Breast epithelium (tissue), 4 donors: ENCODE measurements at places on chromosomes 6 and 20. TPM values are rescaled to one million over a fixed set of nuclear protein-coding genes. Genes with fewer than 3 reads are reported as not detected.

C6orf15 gene
- total RNA-seq, result not detected

MAP7 gene
- total RNA-seq, result 14.2 TPM

PHACTR1 gene
- 4.6 TPM for total RNA-seq

IRF4 gene
- 9.1 TPM for total RNA-seq

GSTA3 gene
- total RNA-seq, result not detected

DZANK1 gene
- 14.8 TPM for total RNA-seq

GPR6 gene
- total RNA-seq, result not detected

PAX1 gene
- not detected for total RNA-seq

MUC22 gene
- not detected for total RNA-seq

ANKS1A gene
- total RNA-seq, result 18.2 TPM

SMLR1 gene
- not detected for total RNA-seq

SIRPG gene
- total RNA-seq, result not detected

RPS10 gene
- total RNA-seq, result 2,573 TPM

WDR27 gene
- 21.3 TPM for total RNA-seq

SOD2 gene
- 1,273 TPM for total RNA-seq
